ENCODE measurements at places on chromosomes 2 and 18. TPM values are rescaled to one million over a fixed set of nuclear protein-coding genes. Genes with fewer than 3 reads are reported as not detected.

DNA sequence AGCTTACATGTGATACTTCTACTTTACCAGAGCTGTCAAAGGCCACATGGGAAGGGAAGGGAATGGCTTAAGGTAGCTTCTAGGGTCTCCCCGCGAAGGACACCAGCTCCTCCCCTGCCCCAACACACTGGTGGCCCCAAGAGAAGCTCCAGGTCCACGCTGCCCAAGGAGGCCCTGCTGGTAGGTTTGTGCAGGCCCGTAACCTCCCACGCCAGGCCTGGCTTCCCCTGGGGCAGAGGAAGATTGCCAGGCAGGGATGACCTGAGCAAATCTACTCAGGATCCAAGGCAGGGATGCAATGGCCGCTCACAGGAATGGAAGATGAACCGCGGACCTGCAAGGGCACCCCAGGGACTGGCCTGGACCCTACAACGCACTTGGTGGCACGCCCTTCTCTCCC is 205.1 kb downstream of the MGAT5 start:
- DNase-seq, result no peak

NR4A2 gene
- 7.5 TPM for total RNA-seq

- DNase-seq, result no peak
Observed at GRCh38 chr2:240615820-240616547, 9.3 kb upstream of the GPR35 start.

RGPD4 gene
- 0.06 TPM for total RNA-seq

- no peak for DNase-seq
Observed at GRCh38 chr2:241091201-241091600, 10.9 kb downstream of the MTERF4 start.

- DNase-seq, result no peak
Observed at GRCh38 chr2:44836916-44837315, 104.6 kb upstream of the SIX3 start.

GRCh38 chr2:85668009-85668856 is at the start of gene SFTPB:
Gene SFTPB (minus strand): TSS chr2:85668199. CDS start chr2:85668183, 16 bp downstream.
- DNase-seq, result no peak

- DNase-seq, result peak; percentile 28
Observed at GRCh38 chr2:181037922-181038321, 57.5 kb downstream of the UBE2E3 start.

DNA sequence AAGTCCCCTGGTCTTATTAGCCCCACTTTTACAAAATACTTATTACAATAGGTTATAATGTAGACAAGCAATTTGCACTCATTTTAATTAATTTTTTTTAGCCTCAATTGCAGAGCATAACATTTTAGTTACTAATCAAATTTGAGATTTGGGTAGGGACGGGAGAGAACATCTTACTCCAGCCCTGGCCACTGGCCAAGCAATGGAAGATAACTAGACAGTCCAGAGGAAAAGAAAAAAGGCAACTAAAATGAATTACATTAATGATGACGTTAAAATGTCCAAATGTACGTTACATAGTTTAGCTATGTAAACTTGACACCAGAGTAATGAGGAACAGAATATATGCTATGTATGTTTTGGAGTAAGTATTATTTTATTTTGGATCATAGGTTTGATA is 11.0 kb upstream of the CAVIN2 start:
- DNase-seq, result no peak

DNA sequence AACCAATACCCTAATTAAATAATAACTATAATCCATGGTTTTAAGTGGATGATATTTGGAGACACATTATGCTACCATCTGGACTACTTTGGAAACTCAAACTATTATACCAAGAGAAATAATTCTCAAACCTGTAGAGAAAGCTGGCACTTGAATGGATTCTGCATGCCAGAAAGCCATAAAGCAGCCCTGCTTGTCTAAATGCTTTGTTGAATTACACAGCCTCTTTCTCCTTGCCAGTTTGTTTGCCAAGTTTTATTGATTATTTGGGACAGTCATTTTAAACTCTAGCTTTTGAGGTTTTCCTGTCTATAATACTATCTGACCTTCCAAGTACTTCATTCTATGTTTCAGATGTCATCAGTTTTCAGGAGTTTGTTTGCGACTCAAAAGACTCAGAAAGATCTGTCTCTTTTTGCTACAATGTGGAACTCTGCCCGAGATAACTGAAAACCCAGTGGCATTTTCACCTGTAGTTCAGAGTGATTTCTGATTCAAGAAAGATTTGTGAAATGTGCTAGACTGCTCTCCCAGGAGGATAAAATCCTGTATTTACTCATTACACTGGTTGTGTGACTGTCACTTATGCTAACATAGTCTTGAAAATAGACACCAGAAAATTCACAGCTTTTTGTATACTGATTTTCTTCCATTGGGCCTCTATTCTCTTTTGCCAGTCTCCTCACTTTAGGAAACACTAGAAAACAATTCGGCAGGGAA is 29.2 kb upstream of the MBOAT2 start:
- DNase-seq, result no peak

DNA sequence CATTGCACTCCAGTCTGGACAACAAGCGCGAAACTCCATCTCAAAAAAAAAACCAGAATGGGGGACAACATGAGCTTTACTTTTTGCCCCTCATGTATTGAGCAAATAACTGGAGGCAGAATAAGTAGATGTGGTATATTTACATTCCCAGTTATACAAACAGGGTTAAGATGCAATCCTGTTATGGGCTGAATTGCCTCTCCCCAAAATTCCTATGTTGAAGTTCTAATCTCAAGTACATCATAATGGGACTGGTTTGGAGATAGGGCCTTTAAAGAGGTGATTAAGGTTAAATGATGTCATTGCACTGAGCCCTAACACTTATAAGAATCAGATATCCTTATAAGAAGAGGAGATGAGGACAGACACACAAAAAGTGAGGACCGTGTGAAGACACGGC is 319.8 kb upstream of the KLHL29 start:
- DNase-seq, result no peak

DNA sequence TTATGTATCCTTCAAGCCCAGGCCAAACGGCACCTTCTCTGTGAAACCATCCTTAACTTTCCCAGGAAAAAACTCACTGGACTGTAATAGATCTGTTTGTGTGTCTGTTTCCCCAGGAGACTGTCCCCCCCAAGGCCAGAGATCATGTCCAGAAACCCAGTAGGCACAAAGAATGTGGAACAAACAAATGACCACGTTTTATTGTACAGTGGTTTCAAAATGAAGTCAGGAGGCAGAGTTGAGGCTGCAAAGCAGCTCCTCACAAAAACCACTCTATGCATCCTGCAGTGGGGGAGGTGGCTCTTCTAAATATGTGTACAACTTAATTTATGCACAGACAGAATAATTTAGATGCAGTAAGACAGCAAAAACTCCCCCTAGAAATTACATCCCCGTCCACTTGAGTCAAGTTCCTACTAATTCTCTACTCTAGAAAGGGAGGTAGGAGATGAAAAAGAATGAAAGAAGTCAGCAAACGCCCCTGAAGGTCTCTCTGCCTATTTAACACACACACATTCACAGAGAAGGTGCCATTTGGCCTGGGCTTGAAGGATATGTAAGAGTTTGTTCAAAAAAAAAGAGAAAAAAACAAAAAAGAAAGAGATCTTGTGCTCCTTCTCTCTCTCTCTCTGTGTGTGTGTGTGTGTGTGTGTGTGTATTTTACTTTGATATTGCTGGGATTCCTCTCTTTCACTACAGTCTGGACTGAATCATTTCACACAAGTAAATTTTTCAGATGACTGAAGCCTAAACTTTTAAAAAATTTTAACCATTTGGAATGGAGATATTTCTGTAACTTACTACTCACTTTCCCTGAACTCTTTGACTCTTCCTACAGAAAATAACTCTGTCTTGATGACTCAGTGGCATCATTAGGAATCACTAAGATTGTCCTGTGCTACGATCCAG is 19.5 kb downstream of the BCL2 start:
- DNase-seq, result no peak

RAX gene
- total RNA-seq, result not detected
